ENCODE measurements at places on chromosomes 7 and 10. TPM values are rescaled to one million over a fixed set of nuclear protein-coding genes. Genes with fewer than 3 reads are reported as not detected.

The PDK4 gene
- total RNA-seq: 17.8 TPM

The CYP17A1 gene
- not detected for total RNA-seq

The CPA2 gene
- not detected for total RNA-seq

The TMEM236 gene
- 0.32 TPM for total RNA-seq

The FFAR4 gene
- total RNA-seq: not detected

The WASHC2A gene
- 62.1 TPM for total RNA-seq

The ESYT2 gene
- 49.3 TPM for total RNA-seq

The CUTC gene
- total RNA-seq: 14.4 TPM

The TSPAN14 gene
- 164 TPM for total RNA-seq

The DNTT gene
- not detected for total RNA-seq

The RNF133 gene
- 0.32 TPM for total RNA-seq

The SPDYE2B gene
- not detected for total RNA-seq

The LEP gene
- total RNA-seq: not detected

The ATP5F1C gene
- 238 TPM for total RNA-seq

The MNX1 gene
- not detected for total RNA-seq

All from bladder microvascular endothelial cell (primary cell).